ENCODE measurements at places on chromosomes 12 and 14. TPM values are rescaled to one million over a fixed set of nuclear protein-coding genes. Genes with fewer than 3 reads are reported as not detected.

- no peak for DNase-seq
Observed at GRCh38 chr12:110165540-110166159, 41.5 kb downstream of the IFT81 start.

- DNase-seq = peak; percentile 3
Observed at GRCh38 chr12:81896771-81897170, 137.6 kb upstream of the PPFIA2 start.

- no peak for DNase-seq
Observed at GRCh38 chr12:76518699-76519098, 40.9 kb downstream of the OSBPL8 start.

GRCh38 chr12:118094039-118094438 lies 9.8 kb downstream of the VSIG10 start:
- no peak for DNase-seq

DNA sequence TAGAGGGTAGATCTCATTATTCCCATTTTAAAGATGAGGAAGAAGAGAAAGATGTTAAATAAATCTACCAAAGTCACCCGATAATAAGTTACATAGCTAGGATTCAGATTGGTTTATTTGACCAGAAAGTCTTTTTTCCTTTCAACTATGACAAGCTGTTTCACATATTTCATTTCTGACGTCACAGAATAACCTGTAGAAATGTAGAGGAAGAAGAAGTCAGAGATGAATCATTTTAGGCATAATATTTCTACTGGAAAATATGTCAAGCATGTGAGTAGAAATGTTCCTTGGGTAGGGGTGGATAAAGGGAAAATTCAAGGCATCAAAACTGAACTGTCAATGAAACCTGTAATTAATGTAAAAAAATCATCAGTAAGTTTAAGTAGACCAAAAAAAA lies 107.0 kb downstream of the MGST1 start:
- DNase-seq = no peak

GRCh38 chr12:27206801-27207502 lies 37.1 kb upstream of the STK38L start:
- DNase-seq = no peak

- DNase-seq = no peak
Observed at GRCh38 chr14:87434680-87435079, 558.3 kb downstream of the GALC start.

- peak; percentile 34 for DNase-seq
Observed at GRCh38 chr12:54413284-54414190, 5.5 kb downstream of the ITGA5 start.

DNA sequence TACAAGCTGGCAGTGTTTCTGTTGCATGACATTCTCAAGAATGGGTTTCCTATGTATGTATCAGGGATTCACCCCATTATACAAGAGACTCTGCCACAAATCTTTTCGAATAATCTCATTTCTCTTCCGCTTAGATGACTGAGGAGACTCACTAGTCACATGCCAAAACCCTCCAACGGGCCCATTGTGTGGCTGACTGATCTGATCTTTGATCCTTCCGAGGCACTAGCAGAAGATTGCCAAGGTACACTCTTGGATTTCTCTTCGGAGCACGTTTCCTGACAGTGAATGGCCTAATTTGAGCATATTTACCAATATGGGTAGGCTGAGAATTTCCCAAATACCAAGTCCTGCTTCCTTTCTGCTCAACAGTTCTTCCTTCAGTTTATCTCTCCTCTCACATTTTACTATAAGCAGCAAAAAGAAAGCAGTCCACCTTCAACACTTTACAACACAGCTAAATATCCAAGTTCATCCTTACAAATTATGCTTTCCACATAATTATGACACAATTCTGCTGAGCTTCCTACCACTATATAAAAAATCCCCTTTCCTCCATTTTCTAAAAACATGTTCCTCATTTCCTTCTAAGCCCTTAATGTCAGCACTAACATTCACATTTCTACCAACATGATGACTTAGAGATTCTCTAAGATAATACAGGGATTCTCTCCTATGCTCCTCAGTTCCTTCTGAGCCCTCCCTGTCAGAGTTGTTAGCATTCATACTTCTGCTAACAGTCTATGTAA lies 11.0 kb downstream of the PRPH start:
- no peak for DNase-seq

GRCh38 chr14:55097881-55098560 lies 31.0 kb upstream of the LGALS3 start:
- DNase-seq = no peak

GRCh38 chr12:11408096-11408495 lies 12.7 kb upstream of the PRB2 start:
- DNase-seq = no peak

GRCh38 chr12:131528144-131528543 lies 182.7 kb upstream of the SFSWAP start:
- DNase-seq = no peak

- DNase-seq = no peak
Observed at GRCh38 chr12:132899033-132899432, 11.6 kb upstream of the CHFR start.

DNA sequence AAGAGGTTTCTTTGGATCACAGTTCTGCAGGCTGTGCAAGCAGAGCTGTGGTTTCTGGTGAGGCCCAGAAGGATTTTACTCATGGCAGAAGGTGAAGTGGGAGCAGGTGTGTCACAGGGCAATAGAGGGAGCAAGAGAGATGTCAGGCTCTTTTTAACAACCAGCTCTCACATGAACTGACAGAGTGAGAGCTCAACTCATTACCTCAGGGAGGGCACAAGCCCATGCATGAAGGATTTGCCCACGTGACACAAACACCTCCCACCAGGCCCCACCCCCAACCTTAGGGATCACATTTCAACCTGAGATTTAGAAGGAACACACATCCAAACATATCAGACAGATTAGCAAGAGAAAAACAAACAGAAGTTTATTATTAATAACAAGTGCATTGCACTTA lies 470.4 kb downstream of the GALC start:
- DNase-seq = no peak

DNA sequence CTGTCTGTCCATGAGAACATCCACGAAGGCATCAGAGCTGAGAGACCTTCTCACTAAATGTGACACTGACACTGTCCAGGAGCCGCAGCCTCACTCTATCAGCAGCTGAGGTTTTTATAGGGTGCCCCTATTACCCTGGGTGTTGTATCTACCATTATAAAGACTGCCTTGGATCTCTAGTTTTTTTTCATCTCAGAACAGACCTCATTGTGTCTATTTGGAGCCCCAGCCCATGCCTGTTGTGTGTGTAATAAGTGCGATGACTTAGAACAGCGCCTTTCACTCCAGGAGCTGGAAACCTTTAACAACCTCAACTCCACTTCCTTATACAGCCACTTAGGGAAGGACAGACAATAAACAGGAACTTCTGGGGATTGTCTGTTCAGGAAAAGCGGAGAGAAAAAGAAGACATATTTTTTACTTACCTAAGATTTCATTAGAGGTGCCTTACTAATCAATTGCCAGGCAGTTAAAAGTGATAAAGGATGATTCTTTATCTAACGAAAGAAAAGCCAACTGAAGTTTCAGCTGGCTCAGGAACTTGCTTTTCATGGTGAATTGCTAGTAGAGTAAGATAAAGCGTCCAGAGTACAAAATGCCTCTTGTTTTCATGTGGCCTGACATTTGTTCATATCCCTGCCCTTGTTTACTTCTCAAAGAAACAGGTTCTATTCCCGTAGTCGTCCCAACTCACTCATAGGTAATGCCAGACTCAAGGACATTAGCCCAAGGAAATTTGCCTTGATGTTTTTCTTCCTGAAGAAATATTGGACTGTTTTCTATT lies 420.6 kb downstream of the RAD51B start:
- peak; percentile 57 for DNase-seq

DNA sequence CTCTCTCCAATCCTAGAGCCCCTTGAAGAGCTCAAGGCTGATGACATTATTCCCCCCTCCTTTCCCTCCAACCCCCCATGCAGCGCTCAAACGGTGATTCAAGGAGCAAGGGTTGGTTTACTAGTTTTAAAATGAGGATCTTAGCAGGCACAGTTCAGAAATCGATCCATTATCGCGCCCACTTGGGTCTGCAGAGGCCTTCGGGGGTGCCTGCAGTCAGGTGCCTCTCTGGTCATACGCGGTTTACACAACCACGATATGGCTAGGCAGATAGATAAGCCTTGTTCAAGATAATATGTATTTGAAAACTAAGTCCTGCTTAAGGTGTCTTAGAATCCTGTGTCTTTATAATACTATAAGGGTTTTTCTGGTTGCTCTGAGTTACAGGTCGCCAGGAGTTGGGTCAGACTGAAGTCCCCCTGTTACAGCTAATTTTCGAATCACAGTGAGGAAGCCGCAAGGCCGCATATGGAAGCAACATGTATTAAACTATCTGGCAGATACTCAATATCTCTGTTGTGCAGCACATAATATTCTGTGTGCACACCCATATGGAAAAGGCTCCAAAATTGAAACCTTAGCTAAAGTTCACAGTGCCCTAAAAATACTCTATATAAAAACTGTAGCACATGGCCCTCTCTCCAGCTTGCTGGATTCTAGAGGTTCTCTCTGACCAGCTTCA lies 10.0 kb downstream of the BHLHE41 start:
- DNase-seq = no peak

GRCh38 chr14:92750994-92751400 lies 2.6 kb upstream of the LGMN start:
- DNase-seq = no peak

GRCh38 chr12:29145372-29146170 lies 3.5 kb upstream of the FAR2 start:
- no peak for DNase-seq

- DNase-seq = no peak
Observed at GRCh38 chr14:53148671-53149070, 4.5 kb downstream of the DDHD1 start.

DNA sequence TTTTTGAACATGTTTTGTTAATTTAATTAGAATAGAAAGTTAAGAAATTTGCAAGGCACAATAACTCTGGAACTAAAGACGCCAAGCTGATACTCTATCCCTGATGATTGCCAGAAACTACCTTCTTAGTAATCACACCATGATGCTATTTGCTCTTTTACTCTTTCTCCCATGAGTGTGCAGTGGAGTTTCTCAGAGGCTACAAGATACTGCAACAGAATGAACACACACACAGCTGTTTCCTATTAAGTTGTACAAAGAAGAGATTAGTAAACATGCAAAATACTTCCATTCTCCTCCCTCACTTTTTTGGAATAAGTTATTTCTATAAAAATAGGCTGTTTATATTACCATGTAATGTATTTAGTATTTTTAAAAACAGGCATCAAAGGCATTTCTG lies 1367.5 kb downstream of the AACS start:
- DNase-seq = peak; percentile 27

DNA sequence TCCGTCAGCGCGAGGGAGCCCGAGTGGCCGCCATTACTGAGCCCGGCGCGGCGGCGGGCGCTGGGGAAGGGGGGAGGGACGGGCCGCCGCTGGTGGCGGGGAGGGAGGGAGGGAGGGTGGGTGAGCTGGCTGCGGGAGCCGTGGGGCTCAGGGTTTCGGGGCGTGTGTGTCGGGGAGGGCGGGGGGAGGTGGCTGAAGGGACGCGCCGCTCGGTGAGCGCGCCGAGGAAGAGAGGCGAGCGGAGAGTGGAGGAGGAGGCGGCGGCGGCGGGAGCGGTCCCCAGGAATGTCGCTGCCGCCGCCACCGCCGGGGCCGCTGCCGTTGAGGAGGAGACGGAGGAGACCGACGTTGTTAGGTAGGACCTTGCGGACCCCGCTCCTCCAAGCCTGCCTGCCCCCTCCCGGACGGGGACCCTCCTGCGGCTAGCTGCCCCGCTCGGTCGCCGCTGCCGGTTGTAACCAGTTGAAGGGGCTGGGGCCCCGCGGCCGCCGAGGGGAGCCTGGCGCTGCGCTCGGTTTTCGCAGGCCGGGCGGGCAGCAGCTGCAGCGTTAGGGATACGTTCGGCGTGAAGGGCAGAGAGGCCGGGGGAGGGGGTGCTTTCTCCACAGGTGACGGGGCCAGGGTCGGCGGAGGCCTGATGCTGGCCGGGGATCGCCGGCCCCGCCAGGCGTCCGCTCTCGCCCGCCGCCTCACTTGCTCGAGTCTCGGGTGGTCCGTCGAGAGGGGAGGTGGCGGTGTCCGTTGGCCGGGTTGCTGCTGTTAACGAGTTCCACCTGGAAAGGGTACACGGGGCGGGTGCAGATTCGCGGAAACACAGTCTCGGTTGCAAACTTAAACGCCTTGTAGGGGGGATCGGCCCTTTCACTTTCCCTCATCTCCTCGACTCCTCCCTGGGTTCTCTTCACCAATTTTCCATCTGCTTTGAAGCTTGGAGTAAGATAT lies at the start of gene ARHGAP5:
Gene ARHGAP5, plus strand, starts transcription at position 224 of the 942 bp plus-strand sequence. CDS start 13,366 bp downstream, outside the sequence.
- DNase-seq = peak; percentile 50

DNA sequence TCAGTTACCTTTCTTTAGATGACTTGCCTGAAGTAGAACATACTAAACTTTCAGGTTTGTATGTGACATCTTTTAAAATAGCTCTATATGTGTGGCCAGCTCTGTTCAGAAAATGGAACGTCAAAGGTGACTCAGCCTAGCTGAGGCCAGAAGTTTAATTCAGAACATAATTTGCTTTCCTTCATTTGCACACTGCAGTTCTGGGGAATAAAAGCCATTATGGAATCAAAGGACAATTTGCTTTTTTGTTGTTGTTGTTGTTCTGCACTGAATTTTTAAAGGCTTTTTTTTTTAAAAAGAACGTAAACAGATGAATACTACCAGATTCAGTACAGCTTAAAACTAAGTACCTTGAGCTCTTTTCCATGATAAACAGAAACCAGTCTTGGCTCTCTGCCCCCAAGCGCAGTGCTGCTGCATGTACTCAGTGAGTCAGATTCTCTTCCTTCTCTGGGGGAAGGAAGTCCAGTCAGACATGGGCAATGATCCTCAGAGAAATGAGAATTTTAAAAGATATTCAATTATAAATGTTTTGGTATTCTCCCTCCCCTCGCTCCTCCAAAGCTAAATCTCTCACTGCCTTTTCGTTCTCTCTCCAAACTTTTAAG lies 644.2 kb downstream of the NOVA1 start:
- peak; percentile 41 for DNase-seq

- DNase-seq = peak; percentile 23
Observed at GRCh38 chr12:87667378-87667777, 361.8 kb downstream of the C12orf50 start.

- DNase-seq = peak; percentile 68
Observed at GRCh38 chr14:75301666-75302325, 23.2 kb downstream of the FOS start.

- no peak for DNase-seq
Observed at GRCh38 chr12:41486718-41487117, 298.6 kb downstream of the PDZRN4 start.

LRRC9 gene
- under 0.01 TPM for total RNA-seq

LALBA gene
- total RNA-seq = not detected

CLEC6A gene
- not detected for total RNA-seq

MUCL1 gene
- total RNA-seq = not detected

DCP1B gene
- total RNA-seq = 17.7 TPM

AKAP5 gene
- total RNA-seq = 3.0 TPM

IL31 gene
- total RNA-seq = not detected

ART4 gene
- total RNA-seq = under 0.01 TPM

GPR137C gene
- 0.43 TPM for total RNA-seq

NCOR2 gene
- 77.3 TPM for total RNA-seq

C12orf50 gene
- not detected for total RNA-seq

ITGB7 gene
- under 0.01 TPM for total RNA-seq

PTGER2 gene
- total RNA-seq = 1.3 TPM

CDKN3 gene
- total RNA-seq = 35.8 TPM

DHRS4L2 gene
- total RNA-seq = 13.2 TPM

EXOC3L4 gene
- total RNA-seq = under 0.01 TPM

PLEKHA5 gene
- 37.1 TPM for total RNA-seq

SOCS4 gene
- 26.8 TPM for total RNA-seq

GALNT8 gene
- under 0.01 TPM for total RNA-seq

SERPINA9 gene
- not detected for total RNA-seq

Measured in fibroblast of villous mesenchyme (primary cell).